Right ventricle myocardium inferior (tissue), 1 donor: ENCODE measurements at places on chromosomes 1 and 21.

DNA sequence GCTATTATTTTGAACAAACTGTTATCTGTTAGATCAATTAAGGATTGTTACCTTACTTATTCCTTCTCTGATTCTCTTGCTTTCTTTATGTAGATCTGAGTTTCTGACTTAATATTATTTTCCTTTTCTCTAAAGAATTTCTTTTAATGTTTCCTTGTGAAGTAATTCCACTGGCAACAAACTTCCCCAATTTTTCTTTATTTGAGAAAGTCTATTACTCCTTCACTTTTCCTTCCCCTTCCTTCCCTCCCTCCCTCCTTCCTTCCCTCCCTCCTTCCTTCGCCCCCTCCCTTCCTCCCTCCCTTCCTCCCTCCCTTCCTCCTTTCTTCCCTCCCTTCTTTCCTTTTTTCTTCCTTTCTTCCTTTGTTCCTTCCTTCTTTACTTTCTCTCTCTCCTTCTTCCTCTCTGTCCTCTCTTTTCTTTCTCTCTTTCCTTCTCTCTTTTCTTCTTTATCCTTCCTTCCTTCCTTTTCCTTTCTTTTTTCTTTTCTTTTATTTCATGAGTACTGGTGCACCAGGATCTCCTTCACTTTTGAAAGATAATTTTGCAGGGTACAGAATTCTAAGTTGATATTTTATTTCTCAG lies 177.5 kb downstream of the DNM3 start:
- no peak for DNase-seq

DNA sequence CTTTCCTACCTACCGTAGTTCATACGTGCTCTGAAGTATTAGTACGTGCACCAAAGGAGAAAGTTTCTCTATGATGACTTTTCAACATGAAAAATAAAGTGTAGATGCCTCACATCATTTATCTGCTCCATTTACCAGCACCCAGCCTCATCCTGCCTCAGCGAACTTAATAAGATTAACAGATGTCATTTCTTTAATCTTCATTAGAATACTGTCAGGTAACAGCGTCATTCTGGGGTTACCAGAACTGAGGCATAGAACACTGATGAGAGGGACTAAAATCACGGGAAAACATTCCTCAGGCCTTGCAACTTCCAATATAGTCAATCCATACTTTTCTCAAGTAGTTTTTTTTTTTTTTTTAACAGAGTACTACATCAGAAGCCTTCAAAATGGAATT lies 43.2 kb upstream of the DISC1 start:
- no peak for DNase-seq

DNA sequence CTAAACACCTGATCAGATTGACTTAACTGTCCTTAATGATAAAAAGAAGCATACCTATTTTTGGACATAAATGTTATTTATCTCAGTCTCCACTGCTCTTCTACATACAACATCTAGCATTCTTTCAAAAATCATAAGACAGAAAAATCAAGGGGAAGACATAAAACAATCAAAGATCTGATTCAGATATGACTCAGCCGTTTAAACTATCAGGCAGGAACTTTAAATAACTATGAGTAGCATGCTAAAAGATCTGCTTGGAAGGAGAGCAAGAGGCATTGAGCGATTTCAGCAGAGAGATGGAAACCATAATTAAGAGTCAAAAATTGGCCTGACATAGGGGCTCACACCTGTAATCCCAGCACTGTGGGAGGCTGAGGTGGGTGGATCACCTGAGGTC lies 27.2 kb upstream of the SLC22A15 start:
- DNase-seq: no peak

- DNase-seq: no peak
These were observed 23.8 kb downstream of the SERINC2 start for GRCh38 chr1:31436596-31437432.

GRCh38 chr1:179046808-179047635 lies 21.3 kb downstream of the FAM20B start:
- DNase-seq: no peak

DNA sequence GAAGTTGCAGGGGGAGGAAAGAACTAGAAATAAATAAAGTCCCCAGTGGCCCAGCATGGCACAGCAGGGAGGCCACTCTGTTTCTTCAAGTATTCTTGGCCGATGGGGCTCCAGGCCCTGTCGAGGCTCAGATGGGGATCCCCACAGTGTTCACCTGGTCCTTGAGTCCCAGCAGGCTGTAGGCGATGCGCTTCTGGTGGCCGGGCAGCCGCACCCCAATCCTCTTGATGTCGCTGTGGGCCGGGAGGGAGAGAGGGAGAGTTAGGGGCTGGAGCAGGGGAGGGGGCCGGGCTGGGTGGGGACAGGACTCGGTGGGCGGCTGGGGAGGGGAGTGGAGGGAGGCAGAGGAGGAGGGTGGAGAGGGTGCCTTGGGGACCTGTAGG lies 30.8 kb downstream of the EPHA2 start:
- DNase-seq: no peak
